Activated naive CD8-positive, alpha-beta T cell treated with anti-CD3 and anti-CD28 coated beads for 36 hours (primary cell): ENCODE measurements at places on chromosomes 7 and 10. TPM values are rescaled to one million over a fixed set of nuclear protein-coding genes. Genes with fewer than 3 reads are reported as not detected.

- DNase-seq, result no peak
These were observed 33.2 kb downstream of the SPAM1 start for GRCh38 chr7:123958186-123958703.

DNA sequence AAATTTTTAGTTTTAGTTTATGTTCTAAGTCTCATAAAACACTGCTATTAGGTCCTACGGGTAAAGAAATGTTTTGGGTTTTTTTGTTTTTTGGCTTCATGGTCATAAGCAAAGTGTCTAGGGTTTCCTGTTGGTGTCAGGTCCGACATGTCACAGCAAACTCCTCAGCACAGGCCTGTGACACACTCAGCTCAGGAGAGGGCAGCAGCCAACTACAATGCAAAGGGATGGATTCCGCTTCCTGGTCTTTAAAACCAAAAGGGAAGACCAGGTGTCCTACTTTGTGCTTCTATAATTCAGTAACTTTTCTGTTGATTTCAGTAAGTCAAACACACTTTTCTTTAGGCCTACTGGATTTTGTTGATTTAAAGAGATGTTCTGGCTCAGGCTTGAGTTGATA is 83.8 kb upstream of the MACROH2A2 start:
- DNase-seq, result no peak

GRCh38 chr7:29270594-29271318 is 76.2 kb downstream of the CHN2 start:
- no peak for DNase-seq

DNA sequence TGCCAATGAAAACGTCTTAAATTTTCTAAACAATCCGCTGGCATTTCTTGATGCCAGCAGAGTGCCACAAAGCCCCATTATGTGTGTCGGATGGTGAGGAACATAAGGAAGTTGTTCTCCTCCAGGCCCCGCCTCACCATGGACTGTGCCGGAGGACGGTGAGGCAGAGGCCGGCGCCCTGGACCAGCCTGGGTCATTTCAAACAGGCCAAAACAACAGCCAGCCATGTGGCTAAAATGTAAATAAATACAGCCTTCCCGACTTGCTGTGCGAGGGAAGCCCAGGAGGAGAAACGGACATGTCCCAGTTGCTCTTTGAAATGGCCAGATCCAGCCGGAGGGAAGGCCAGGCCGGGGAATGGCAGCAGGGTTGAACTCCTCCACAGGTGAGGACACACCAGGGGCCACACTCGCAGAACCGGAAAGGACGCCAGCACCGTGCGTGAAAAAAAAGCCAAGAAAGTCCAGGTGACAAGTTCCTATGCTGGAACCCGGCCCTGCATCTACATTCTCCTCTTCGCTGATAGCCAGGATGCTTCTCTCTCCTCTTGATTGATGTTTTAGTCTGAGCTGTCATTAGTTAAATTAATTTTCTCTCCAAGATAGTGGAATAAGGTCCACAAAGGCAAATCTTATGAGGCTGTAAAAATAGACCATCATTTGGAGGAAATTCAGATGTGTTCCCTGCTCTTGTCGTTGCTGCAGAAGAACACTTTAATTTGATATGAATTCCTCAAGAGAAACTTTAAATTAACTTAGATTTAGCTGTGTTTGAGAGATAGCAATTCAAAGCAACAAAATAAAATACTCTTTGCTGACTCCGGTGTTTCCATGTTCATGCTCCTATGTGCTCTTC is 64.6 kb downstream of the EBF3 start:
- no peak for DNase-seq

GTF2IRD1 gene
- total RNA-seq, result 2.2 TPM

KIAA1217 gene
- 1.6 TPM for total RNA-seq
